Motor neuron (in vitro differentiated cells): ENCODE measurements at places on chromosomes 4 and X. TPM values are rescaled to one million over a fixed set of nuclear protein-coding genes. Genes with fewer than 3 reads are reported as not detected.
A peak's percentile ranks its signal among the peaks of the same experiment; 100 is the strongest.

Gene ADAM29
- total RNA-seq: 0.13 and 0.18 TPM in 2 replicates

Gene TMEM156
- 0.38 and 0.53 TPM in 2 replicates for total RNA-seq

Gene NDUFC1
- total RNA-seq: 61.7 and 73.0 TPM in 2 replicates

DNA sequence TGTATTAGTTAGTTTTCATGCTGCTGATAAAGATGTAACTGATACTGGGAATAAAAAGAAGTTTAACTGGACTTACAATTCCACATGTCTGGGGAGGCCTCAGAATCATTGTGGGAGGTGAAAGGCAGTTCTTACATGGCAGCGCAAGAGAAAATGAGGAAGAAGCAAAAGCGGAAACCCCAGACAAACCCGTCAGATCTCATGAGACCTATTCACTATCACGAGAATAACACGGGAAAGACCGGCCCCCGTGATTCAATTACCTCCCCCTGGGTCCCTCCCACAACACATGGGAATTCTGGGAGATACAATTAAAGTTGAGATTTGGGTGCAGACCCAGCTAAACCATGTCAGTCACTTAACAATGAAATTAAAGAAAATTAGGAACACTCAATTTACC, 499.1 kb downstream of the FSTL5 start:
- no peak for ATAC-seq

- ATAC-seq: no peak
Observed at GRCh38 chrX:51420610-51421009, 75.8 kb downstream of the NUDT11 start.

DNA sequence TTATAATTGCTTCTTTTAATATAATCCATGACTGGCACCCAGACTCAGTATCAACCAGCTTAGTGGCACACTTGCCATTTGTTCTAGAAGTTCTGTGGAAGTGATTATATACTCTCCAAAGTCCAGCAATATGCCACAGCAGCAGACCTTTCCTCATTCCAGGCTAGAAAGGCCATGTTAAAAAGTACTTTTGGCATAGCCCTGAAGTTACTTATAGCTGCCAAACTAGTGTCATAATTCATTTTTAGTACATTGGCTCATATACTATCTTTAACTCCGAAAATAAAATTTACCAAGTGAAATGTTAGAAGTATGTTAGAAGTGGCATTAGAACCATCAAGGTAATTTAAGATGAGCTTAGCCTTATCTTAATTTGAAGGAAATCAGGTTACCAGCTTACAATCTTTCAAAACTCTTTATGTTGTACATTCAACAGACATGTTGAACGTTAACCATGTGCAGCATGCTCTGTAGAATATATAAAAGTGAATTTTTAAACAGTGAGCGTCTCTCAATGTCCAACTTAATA, 714.2 kb upstream of the LCORL start:
- no peak for ATAC-seq

- peak; percentile 42 for ATAC-seq
Observed at GRCh38 chrX:1453395-1453783, 680 bp upstream of the ASMTL start.

DNA sequence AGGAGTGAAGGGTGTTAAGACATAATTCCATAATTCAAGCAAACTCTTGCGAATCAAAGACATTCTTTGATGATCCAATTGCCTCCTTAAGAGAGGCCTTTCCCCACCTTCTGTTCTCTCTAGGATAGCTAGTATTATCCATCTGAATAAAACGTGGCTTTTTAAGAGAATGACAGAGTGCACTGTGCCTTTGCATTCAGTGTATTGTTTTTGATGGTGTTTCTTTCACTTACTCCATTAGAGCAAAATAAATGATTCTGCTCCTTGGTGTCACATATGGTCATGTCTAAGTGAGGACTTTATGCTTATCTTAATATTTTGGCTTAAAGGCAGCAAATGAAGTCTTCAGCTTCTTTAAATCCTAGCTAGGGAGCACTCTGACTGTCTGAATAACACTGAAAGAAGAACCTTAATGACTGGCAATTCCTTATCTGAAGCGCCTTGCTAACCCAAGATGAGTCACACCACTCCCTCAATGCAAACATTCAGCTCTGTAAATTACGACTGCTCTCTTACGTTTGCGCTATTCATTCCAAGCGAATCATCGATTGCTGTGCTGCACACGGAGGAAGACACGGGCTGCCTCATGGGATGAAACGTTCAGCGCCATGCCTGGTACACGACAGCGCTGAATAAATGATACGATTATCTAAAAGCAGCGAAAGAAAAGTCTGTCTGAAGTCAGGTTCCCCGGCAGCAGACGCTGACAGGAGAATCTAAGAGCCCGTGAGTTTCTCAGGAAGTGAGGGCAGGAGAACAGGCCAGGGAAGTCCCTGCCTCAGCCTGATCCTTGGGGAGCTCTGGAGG, 35.1 kb upstream of the GEMIN8 start:
- ATAC-seq: peak; percentile 98

DNA sequence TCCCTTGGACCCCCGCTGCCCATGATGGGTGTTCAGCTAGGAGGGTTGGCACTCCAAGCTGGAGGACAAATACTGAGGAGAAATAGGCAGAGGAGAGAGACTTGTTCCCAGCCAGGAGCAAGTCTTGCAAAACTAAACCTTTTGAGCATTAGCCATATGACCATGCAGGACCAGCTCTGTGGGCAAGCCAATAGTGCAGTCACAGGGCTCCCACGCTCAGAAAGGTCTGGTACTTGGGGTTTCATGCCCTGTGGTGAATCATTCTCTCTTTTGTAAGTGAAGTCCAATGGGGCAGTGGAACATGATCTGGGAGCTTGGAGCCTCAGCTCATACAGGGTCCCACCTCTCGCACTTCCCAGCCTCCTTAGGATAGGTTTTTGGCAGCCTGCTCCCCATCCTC, 300.9 kb downstream of the BCOR start:
- no peak for ATAC-seq

GRCh38 chr4:148557793-148558192, 115.6 kb upstream of the NR3C2 start:
- no peak for ATAC-seq

- no peak for ATAC-seq
Observed at GRCh38 chr4:4647041-4647440, 105.2 kb upstream of the STX18 start.

DNA sequence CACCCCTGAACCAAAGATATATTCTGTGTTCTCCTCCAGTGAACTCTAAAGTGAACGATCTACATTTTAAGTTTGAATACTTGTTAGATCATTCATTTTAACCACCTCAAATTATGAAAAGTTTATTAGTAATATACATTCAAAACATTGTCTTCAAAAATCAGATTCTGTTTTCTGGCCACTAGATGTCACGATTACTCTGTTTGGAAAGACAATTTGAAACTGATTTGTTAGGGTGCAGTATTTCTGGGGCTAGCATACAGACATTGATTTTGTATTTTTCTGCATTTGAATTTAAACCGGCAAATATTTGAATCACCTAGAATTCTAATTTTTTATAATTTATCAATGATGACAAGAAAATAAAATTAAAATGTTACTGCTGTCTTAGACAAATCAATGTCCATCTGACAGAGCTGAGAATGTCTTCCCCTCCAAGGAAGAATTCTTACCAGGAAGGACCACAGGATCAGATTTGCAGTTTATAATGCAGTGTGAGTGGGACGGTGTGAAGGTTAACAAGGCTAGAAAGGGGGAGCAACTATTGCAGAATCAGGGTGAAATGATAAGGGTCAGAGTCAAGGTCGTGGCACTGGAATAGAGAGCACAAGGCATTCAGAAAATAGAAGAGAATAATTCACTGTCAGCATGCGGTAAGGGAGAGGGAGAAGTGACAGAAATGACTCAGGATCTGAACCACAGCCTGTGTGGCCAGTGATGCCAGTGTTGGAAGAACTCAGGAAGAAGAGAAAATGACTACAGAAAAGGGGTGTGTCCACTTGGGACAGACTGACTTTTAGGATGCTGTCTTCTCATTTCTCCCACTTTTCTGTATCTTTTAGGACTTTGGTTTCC, 91.6 kb downstream of the ANXA10 start:
- ATAC-seq: peak; percentile 33

- no peak for ATAC-seq
Observed at GRCh38 chr4:110062166-110062565, 136.2 kb downstream of the ELOVL6 start.
